D721Med (cell line): ENCODE measurements at places on chromosomes 3 and 15.

GRCh38 chr3:29011441-29011840 is 269.4 kb upstream of the RBMS3 start:
- no peak for DNase-seq

GRCh38 chr15:38553071-38553470 is 11.5 kb downstream of the RASGRP1 start:
- no peak for DNase-seq

DNA sequence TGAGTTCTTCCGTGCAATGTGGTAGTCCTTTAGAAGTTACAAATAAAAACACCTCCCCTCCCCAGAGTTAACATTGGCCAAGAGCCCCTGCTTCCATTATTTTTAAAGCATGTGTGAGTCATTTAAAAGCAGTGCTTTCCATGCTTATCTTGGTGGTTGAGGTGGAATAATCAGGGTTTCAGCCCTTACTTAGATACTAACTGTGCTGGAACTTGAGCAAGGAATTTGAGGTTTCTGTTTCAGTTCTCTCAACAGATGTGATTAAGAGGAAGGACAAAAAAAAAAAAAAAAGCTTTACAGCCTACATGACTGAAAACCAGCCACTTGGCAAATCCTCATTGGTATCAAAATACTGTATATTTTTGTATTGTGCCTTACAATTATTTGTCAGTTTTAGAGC is 64.5 kb downstream of the CGNL1 start:
- DNase-seq = no peak

DNA sequence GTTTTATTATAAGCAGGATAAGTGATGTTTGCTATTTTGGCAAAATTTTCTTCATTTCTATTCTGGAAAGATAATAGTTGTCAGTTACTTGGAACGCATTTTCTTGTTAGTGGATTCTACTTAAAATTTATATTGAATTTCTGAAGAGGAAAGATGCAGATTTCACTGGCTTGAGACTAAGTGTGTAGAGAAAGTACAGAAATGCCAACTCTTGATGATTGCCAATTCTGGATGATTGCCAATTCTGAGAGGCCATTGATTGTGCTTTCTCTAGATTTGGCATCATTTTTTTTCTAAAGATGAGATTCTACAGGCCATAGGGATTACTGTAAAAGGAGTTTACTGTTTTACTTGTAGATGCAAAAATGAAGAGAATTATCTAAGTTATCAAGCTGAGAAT is 58.9 kb upstream of the CNTN3 start:
- no peak for DNase-seq

DNA sequence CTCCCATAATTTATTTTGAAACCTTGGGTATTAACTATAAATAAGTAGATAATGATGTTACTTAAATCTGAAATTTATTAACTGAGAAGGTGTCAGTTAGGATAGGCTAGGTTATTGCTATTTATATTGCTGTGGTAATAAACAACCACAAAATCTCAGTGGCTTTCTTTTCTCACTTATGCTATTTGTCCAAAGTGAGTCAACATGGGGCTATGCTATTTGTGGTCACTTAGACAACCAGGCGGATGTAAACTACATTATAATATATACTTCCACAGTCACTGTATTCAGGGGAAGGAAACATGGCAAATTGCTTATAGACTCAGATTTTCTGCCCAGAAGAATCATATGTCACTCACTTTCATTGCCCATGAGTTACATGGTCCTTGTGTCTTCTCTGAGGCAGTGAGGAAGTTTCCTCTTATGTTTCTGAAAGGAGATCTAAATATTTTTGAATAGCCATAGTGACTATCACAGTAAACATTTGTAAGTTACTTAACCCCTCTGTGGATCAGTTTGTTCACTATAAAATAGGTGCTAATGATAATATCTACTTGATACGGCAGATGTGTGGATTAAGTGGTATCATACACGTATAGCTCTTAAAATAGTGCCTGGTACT is 19.8 kb downstream of the HMG20A start:
- no peak for DNase-seq

DNA sequence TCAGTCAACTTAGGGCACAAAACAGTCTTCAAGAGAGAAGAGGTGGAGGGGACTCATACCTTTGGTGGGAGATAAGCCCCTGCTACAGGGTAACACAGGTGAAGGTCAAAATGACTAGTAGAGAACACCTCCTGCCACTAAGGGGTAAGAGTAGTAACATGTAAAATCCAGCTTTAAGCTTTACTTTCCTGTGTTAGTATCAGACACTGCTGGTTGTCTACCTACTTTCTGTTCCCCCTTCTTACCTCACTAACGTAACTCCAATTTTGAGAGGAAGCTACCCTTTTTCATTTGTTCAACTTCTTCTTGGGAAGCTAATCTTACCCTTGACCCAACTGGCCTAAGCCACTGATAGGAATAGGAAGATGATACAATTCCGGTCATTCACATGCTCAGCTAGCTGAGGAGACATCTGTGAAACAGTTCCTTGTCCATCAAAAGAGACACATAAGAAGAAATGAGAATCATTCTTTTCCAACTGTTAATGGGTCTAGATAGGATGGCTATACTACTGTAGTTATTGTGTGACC is 826.8 kb upstream of the CFAP20DC start:
- no peak for DNase-seq

GRCh38 chr15:68464448-68465090 is 32.6 kb upstream of the ITGA11 start:
- no peak for DNase-seq

GRCh38 chr15:76209942-76210341 is 101.3 kb downstream of the ETFA start:
- DNase-seq = no peak

DNA sequence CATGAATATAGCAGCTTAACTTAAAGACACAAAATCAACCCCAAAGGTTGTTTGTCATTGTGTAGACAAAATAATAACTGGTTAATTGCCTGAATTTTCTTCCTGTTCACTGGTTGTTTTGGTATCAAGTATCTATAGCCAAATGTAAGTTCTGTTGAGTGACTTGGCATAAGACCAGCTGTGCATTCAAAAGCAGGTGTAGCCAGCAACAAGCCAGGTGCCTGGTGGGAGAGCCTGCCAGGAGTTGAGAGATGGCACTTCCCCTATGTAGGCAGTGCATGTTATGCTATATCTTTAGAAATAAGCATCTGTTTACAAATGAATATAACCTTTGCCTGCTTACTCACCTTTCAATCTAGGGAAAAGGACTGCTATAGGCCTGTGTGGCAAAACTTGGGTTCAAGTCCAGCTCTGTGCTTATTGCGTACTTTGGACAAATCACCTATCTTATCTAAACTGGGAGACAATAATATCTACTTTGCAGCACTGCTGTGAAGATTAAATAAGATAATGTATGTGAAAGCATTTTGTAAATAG is 84.9 kb upstream of the TBL1XR1 start:
- no peak for DNase-seq

DNA sequence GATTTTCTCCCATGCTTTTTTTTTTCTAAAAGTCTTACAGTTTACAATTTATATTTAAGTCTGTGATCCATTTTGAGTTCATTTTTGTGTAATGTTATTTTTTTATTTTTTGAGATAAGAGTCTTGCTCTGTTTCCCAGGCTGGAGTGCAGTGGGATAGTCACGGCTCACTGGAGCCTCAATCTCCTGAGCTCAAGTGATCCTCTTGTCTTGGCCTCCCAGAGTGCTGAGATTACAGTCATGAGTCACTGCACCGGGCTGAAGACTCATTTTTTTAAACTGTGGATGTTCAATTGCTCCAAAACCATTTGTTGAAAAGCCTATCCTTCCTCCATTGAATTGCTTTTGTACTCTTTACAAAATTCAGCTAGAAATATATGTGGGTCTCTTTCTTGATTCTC is 19.5 kb downstream of the LNP1 start:
- no peak for DNase-seq
